ENCODE measurements at places on chromosomes 5 and 9.

DNA sequence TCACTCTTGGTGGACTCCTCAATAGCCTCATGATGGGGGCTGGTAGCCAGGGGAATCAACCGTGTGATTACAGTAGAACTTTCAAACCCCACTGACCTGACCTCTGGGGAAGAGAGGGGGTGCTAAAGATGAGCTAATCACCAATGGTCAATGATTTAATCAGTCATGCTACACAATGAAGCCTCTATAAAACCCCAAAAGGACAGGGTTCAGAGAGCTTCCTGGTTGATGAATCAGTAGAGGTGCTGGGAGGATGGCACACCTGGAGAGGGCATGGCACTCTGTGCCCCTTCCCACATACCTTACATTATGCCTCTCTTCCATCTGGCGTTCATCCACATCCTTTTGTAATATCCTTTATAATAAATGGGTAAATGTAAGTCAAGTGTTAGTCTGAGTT lies 8.9 kb upstream of the SH3TC2 start:
- DNase-seq: no peak

DNA sequence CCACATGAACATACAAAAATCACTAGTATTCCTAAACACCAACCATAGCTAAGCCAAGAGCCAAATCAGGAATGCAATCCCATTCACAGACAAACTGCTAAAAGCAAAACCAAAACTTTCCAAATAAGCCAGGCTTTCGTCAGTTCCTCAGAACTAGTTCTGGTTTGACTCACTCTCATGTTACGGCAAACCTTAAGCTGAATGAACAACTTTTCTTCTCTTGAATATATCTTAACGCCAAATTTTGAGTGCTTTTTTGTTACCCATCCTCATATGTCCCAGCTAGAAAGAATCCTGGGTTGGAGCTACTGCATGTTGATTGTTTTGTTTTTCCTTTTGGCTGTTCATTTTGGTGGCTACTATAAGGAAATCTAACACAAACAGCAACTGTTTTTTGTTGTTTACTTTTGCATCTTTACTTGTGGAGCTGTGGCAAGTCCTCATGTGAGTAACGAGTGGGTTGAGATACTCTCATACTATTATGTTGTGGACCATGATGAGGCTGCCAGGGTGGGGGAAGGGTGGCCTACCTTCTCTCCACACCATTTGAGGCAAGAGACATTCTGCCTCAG lies at the start of gene PDCD1LG2:
Gene PDCD1LG2, plus strand, starts transcription at position 172 of the 572 bp plus-strand sequence. CDS start 12,016 bp downstream, outside the sequence.
- DNase-seq: no peak

- no peak for DNase-seq
Observed at GRCh38 chr5:126198531-126198930, 224.7 kb upstream of the GRAMD2B start.

GRCh38 chr5:31860726-31861433 lies 221.9 kb downstream of the PDZD2 start:
- no peak for DNase-seq

DNA sequence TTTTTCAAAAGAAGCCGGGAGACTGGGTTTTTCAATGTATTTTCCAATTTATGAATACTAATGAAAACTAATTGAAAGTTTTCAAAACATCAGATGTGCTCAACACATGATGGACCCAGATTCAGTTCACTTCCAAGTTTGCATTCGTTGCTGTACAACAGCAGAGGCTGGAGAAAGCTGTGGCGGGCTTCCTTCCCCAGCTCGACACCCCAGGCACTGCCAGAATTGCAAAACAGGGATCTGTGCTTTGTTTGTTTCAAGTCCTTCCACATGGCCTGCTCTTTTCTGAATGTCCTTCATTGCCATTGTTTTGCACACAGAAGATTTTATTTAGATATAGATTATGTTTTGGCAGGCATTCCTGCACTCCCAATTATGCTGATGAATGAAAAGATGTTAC lies 30.3 kb upstream of the INSYN2B start:
- no peak for DNase-seq

DNA sequence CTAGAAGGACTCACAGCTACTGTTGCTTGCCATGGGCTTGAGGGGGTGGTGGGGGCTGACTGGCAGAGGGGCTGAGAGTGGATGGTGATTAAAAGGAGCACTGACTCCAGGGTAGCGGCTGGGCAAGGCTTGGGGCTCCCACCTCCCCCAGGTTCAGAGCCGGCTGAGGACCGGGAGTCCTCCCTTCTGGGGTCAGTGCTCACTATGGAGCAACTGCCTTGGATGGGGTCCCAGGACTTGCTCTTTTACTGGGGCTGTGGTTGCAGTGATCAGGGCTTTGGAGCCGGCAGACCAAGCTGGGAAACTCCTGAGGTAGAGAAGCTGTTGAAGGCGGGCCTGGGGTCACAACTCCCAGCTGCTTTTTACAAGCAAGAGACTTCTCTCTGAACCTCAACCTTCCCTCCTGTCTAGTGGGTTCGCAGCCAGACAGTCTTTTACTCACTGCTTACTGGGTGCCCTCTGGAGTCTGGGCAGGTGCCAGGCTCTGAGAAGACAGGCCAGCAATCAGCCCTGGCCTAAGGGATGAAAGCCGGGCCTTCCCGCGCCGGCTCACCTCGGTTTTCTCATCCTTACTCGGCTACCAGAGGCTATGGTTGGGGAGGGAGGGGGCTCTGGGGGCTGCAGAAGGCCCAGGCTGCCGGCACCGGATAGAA lies 795 bp upstream of the ASS1 start:
- DNase-seq: no peak

DNA sequence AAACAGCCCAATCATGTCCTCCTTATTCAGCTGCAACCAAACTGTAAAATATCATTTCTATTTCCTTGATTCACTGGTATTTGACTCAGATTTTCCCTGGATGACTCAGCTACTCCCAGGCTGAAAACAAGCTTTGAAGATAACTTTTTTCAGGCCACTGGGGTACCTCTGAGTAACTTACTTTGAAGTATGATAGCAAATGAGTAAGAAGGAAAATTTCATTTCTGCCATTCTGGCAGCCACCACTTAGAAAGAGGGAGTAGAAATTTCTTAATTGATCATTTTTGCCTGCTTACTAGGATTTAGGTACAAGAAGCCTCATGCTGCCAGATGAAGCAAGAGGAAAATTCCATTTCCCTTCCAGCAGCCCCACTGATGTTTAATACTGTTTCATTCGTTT lies 247.4 kb downstream of the PRELID2 start:
- no peak for DNase-seq

GRCh38 chr9:4141296-4141695 lies 158.6 kb downstream of the GLIS3 start:
- DNase-seq: no peak

GRCh38 chr9:121185178-121185745 lies 16.4 kb downstream of the RAB14 start:
- DNase-seq: no peak

DNA sequence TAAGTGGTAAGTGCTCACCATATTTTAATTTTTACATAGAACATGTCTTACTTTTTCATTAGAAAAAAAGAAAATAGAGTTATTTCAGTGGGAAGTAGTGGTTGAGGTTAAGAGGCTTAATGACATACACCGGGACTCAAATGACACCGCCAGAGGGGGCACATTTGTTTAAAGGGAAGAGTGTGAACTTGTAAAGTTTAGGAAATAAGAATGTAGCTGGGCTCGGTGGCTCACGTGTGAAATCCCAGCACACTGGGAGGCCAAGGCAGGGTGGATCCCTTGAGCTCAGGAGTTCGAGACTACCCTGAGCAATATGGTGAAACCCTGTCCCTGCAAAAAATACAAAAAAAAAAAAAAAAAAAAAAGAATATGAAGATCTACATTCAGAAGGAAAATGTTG lies 43.4 kb upstream of the TNFAIP8 start:
- DNase-seq: no peak

DNA sequence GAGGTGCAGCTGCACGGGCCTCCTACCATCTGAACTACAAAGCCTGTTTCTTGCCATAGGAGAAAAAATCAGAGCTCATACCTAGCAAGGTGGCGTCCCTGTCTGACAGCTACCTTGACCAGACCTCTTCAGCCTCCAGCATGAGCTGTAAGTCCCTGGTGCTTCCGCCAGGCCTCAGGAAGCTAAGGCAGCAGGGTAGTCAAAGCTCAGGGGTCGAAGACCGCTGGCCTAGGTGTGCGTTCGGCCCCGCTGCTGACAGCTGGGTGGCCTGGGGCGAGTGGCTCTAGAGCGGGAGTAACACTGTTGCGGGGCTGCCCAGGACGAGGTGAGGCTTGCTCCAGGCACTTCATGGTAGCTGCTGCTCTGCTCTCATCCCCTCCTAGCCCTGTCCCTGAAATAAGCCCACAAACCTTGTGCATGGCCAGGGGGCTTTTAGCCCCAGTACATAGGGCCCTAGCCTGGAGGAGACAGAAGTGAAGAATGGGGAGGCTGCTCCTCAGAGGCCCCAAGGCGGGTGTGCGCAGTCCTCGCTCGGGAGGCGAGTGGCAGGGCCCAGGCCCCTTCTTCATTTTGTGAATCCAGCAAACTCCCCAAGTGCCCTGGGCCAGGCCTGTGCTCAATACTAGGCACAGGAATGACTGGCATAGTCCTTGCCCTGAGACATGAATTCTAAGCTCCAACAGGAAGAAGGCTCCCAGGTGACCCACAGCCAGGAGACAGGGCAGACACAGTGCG lies 5.4 kb downstream of the TOR2A start:
- no peak for DNase-seq

DNA sequence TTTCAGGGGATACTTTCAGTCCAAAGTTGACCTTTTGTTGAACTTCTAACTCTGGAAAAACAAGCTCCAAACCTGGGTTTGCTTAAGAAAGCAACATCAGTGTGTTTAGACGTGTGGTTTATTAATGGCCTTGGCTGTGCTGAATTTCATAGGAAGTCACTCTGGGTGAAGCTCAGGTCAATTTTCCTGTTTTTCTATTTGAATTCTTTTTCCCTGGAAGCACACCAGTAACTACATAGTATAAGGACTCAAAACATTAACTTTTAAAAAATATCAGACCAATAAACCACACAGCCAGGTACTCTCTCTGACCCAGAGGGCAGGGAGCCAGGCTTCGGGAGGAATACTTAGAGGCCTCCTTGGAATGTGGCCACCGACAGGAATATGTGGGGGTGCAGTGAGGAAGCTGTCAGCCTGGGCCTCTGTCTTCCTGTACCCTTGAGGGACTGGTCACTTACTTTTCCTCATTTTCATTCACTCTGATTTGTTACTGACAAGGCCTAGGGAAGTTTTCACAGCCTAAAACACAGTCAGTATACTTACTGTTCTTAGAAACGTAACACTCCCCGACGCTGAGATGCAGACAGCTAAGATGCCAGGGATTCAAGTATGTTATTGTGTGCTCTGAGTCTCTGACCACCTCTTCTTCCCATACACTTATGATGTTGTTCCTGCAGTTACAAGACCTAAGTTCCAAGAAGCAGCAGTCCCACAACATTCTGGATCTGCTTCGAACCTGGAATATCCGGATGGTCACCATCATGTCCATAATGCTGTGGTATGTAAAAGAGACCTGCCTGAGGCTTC lies 18.9 kb downstream of the SLC22A5 start:
- DNase-seq: no peak

DNA sequence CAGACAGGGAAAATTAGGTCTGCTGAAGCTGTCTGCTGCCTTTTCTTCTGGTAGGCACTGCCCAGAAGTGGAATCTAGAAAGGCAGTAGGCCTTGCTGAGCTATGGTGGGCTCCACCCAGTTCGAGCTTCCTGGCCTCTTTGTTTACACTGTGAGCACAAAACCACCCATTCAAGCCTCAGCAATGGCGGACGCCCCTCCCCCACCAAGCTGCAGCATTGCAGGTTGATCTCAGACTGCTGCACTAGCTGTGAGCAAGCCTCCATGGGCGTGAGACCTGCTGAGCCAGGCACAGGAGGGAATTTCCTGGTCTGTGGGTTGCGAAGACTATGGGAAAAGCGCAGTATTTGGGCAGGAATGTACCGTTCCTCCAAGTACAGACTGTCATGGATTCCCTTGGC lies 18.5 kb downstream of the AGTPBP1 start:
- DNase-seq: no peak

DNA sequence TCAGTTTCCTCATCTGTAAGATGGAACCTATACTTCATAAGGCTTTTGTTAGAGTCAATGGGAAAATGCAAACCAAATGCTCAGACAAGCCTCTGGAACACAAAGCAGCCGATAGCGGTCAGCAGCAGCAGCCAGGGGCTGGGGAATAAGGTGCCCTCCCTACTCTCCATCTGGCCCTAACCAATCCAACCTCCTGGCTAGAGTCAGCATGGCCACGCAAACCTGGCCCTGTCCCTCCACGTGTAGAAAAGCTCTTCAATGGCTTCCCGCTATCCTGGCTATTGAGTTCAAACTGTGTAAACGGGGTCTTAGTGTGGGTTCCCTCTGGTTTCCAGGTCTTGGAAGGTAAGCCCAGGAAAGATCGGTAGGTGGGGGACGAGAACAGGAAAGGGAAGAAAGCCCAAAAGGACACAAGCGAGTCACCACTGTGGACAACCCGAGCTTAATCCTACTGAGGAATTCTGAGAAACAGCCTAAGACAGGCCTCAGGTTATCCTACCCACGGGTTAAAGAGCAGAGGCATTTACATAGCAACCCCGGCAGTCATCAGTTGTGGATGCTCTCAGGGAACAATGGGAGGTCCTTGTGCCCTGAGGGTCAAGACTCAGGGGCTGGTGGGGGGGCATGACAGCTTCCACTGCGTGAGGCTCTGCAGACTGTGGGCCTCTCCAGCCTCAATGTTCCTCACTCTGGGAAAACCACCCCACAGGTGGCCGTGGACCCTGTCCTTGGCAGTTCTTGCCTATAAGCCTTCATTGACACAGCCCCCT lies 30.9 kb downstream of the FABP6 start:
- peak; percentile 19 for DNase-seq

- DNase-seq: no peak
Observed at GRCh38 chr5:74201334-74202081, 439.0 kb downstream of the ENC1 start.

DNA sequence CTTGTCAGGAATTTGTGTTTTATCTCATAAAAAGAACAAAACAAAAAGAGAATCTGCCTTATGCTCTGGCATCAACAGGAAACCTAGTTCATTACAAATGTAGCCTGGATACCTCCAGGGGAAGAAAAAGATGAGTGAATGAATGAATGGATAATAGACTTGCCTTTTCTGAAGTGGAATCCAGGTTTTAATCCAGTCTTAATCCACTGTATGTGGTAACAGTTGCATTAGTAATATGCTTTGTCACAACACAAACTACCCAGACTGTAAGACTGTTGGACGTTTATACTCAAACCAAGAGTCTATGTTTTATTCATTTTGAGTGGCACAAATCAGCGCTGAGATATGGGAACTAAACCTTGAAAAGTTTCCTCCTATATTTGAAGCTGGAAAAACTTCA lies 32.1 kb upstream of the MAP3K1 start:
- no peak for DNase-seq
